ENCODE measurements at places on chromosomes 1 and 21.

DNA sequence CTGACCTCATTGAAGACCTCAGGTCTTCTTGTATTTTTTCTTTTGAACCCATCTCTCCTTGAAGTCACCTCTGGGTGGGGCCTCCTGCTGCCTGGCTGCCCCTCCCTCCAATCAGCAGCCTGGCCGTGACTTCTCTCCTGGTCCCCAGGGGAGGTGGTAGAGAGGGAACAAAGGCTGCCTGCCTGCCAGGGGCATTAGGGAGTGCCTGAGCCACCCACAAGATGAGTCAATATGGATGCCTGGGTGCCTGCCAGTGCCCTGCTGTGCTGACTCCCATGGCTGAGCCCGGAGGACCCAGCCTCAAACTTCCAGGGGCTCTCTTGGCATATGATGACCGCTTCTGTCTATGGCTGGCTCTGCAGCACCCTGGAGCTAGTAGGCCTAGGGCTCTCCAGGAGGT, 5.3 kb upstream of the CDCP2 start:
- DNase-seq: no peak

- no peak for DNase-seq
Observed at GRCh38 chr1:163442895-163443294, 121.1 kb downstream of the NUF2 start.

DNA sequence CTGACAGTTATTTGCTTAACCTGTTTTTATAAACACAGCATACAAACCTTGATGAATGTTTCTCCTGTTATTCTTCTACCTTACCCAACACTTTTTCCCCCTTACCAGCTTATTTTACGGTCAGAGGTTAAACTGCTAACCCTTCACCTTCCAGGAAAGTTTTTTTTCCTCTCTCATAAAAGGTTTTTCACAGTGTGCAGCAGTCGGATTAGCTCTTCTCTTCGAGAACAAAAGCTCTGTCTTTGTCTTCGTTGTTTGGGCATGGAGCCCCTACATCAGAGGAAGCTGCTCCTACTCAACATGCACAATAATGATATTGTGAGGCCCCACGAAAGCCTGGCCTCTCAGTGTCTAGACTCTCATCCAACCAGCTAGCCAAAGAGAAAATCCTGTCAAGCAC, 42.0 kb downstream of the DENND1B start:
- DNase-seq: no peak

DNA sequence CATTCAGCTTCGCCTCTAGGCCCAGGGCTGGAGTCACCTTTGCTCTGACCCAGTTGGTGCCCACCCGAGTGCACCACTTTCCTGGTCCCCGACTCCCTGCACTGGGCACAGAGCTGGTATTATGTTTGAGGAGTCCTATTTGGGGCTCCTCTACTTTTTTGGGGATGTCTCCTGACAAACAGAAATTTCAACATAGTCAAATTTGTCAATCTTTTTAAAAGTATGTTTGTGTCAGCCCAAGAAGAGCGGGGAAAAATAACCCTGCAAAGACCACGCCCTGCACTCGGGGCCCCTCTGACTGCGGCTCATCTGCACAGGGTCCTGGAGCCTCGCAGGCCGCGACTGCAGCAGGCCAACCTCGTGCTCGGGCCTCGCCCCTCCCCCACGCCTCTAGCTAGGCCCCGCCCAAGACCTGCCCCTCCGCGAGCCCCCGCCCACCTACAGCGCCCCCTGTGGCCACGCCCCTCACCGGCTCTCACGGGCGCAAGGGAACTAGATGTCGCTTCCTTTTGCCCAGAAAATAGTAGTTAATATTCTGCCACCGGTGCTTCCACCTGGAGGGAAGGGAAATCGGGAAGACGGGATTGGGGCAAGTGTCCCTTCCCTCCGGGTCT, 11.4 kb downstream of the FAM229A start:
- peak; percentile 85 for DNase-seq

GRCh38 chr1:184685116-184685515, 69.5 kb downstream of the EDEM3 start:
- DNase-seq: no peak

- DNase-seq: no peak
Observed at GRCh38 chr1:205701420-205701819, 21.1 kb upstream of the SLC45A3 start.

- no peak for DNase-seq
Observed at GRCh38 chr1:5681654-5682053, 310.6 kb downstream of the NPHP4 start.

GRCh38 chr1:201648066-201648906, 109.4 kb downstream of the NAV1 start:
- no peak for DNase-seq

GRCh38 chr1:77608893-77609292, 73.6 kb downstream of the ZZZ3 start:
- no peak for DNase-seq

- no peak for DNase-seq
Observed at GRCh38 chr1:223831755-223832636, 13.8 kb downstream of the TP53BP2 start.

- DNase-seq: no peak
Observed at GRCh38 chr1:21669258-21670058, at the start of gene RAP1GAP. Gene RAP1GAP (minus strand): TSS chr1:21669357. CDS start chr1:21620032, 49,325 bp downstream.

DNA sequence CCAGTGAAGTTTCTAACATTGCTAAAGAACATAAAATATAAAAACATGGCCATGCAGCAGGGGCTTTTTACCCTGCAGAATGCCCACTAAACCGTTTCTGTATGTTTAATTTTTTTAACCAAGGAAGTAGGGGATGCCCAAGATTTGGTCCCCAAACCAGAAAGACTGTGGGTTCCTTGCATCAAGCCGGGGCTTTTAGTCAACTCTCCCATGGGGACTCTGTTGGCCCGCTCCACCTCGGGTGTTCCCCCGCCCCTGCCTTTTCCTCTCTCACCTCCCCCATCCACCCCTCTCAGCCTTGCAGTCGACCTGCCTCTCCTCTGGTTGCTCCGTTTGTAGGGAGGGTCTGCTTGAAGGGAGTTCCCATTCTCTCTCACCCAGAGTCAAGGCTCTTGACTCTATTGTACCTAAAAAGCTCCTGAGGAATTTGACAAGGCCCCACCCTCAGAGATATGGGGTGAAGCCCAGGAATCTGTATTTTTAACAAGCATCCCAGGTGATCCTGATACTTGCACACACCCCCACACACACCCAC, 117.5 kb downstream of the TOMM20 start:
- peak; percentile 53 for DNase-seq

- no peak for DNase-seq
Observed at GRCh38 chr1:226722901-226723656, 16.0 kb downstream of the ITPKB start.

DNA sequence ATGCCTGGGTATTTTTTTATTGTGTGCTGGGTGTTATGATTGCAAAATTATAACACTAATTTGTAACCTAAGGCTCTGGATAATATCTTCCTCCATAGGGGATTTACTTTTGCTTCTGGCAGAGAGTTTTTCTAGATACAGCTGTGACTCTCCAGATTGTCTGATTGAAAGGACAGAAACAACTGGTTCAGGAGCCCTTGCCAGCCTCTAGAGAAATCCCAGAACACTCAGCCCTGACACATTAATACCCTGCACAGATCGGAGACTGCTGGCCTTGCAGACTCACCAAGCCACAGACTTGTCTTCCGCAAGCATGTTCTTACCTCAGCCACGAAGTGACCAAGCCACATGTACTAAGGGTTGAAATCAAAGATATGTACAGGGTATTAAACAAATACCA, 10.7 kb downstream of the C1orf146 start:
- DNase-seq: no peak

- no peak for DNase-seq
Observed at GRCh38 chr1:164272156-164272555, 286.8 kb upstream of the PBX1 start.

DNA sequence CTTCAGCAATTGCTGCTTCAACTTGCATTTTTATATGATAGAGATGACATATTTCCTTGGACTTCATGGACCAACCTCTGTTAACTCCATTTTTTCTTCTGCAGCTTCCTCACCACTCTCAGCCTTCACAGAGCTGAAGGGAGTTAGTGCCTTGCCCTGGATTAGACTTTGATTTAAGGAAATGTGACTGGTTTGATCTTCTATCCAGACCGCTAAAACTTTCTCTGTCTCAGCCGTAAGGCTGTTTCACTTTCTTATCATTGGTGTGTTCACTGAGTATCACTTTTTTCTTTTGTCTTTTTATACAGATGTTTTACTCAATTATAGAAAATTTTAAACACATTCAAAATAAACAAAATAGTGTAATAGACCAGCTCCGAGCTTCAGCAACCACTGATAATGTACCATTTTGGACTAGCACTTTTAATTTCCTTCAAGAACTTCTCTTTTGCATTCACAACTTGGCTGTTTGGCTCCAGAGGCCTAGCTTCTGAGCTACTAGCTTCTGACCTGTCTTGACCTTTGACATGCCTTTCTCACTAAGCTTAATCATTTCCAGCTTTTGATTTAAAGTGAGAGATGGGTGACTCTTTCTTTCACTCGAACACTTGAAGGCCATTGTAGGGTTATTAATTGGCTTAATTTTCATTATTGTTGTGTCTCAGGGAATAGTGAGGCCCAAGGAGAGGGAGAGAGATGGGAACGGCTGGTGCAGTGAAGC, 9.3 kb downstream of the NEK7 start:
- DNase-seq: no peak

DNA sequence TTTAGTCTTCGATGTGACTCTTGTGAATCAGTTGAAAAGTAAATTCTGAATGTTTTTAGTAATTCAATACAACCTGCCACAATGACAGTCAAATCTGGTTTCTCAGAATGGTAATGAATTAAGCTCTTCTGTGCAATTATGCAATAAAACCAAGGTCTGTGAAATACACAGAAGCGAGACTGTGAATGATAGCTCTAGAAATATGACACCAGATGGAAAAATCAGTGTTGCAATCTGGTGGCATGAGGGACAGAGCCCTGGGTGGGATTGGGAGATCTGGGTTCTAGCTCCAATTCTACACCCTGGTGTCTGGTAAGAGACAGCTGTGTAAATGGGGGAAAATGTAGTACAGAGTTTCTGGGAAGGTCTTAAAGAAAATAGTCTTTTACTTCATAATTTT, 586.4 kb upstream of the ZRANB2 start:
- DNase-seq: no peak

DNA sequence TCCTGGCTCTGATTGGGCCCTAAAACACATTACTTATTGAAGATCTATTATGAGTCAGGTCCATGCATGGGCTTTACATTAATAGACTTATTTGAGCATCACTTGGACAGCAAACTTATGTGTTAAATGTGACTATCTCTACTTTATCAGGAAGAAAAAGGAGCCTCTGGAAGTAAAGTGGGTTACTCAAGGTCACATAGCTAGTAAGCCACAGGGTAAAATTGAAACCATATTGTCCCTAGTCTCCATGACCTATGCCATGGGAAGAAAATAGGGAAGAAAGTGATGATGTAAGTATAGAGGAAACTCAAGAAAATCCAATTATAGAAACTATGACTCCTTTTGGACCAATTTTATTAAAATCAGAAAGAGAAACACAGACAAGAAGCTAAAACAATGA, 555.3 kb downstream of the NUF2 start:
- no peak for DNase-seq

DNA sequence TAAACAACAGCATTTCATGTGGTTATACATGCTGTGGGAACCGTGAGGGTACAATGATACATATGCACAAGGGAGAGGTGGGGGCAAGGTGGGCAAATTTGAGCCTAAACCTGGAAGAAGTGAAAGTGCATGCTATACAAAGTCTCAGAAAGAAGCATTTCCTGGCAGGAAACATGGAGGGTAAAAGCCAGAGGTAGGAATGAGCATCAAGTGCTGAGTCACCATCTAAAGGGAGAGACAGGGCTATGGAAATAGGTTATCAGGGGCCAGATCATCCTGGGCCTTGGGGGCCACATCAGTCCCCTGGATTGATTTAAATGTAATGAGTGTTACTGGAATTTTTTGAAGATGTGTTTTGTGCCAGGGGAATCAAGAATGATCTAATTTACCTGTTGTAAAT, 60.1 kb upstream of the DAB1 start:
- DNase-seq: no peak

GRCh38 chr1:147539122-147539575, 2.2 kb upstream of the BCL9 start:
- no peak for DNase-seq

DNA sequence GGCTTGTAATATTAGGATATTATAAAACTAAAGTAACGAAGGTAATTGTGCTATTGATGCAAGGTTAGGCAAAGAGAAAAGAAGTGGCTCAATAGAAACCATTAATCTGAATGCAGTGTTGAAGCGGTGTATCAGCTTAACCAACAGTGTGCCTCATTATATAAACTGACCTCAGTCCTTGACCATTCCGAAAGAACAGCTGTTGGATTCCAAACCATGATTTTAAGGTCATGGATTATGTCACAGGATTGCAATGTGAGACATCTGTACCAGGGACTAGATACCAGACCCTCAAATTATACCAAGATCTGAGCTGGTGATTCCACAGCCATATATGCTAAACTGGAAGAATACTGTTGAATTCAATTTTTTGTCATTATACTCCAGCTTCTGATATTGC, 134.2 kb upstream of the HP1BP3 start:
- no peak for DNase-seq

GRCh38 chr1:109290998-109291397, 8.1 kb upstream of the PSRC1 start:
- DNase-seq: no peak

- DNase-seq: no peak
Observed at GRCh38 chr21:30345014-30345413, 3.4 kb downstream of the KRTAP23-1 start.

GRCh38 chr21:45880097-45881068, 101.2 kb upstream of the COL6A1 start:
- peak; percentile 58 for DNase-seq

GRCh38 chr1:67162954-67163353, 3.3 kb upstream of the IL23R start:
- no peak for DNase-seq

DNA sequence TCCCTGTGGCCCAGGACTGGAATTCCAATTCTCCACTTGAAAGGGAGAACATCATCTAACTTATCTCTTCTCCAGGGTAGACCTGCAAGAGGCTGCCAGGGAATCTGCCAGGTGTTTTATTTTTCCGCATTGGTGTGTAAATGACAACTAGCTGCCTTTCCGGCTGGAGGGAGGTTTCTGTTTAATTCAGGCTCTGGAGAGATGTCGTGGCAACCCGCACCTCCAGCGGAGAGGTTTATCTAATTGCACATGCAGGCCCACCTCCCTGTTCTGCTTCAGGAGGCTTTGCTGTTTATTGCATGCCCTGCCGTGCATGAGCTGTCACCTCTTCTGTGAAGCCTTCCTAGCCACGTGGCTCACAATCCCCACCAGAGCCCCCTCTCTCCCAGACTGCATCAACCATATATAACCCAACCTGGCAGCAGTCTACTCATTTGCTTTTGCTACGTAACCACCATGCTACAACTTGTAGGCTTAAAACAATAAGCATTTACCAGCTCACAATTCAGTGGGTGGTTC, 151.6 kb downstream of the C1orf94 start:
- DNase-seq: no peak

- DNase-seq: peak; percentile 67
Observed at GRCh38 chr1:168084396-168085231, 52.1 kb downstream of the GPR161 start.

DNA sequence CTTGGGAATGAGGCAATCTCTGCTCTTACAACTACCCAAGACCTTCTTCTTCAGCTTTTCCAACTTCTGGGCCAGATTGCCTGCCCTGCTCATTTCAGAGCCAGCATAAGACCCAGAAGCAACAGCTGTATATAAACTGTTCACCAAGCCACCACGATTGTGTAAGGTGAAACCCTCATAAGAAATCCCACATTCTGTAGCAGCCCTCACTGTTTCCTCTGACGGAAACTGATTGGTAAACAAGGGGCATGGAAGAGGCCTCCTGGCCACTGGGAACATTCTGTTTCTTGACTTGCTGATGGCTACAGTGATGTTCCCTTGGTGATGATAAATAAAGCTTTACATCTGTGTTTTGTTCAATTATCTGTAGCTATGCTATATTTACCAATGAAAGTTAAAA, 39.7 kb upstream of the EXO1 start:
- no peak for DNase-seq

Measured in germinal center (tissue), 1 donor.